ENCODE measurements at places on chromosomes 7 and 10. TPM values are rescaled to one million over a fixed set of nuclear protein-coding genes. Genes with fewer than 3 reads are reported as not detected.

Gene CDK1
- 10.4 TPM for polyA plus RNA-seq

Gene C10orf71
- polyA plus RNA-seq, result not detected

Gene LIPK
- not detected for polyA plus RNA-seq

Gene HERPUD2
- polyA plus RNA-seq, result 43.3 TPM

Gene PPP1R17
- not detected for polyA plus RNA-seq

Gene OR9A2
- polyA plus RNA-seq, result not detected

Gene VPS37D
- 1.8 TPM for polyA plus RNA-seq

- no peak for DNase-seq
Measured at GRCh38 chr10:131196176-131196885, 115.2 kb downstream of the TCERG1L start.

DNA sequence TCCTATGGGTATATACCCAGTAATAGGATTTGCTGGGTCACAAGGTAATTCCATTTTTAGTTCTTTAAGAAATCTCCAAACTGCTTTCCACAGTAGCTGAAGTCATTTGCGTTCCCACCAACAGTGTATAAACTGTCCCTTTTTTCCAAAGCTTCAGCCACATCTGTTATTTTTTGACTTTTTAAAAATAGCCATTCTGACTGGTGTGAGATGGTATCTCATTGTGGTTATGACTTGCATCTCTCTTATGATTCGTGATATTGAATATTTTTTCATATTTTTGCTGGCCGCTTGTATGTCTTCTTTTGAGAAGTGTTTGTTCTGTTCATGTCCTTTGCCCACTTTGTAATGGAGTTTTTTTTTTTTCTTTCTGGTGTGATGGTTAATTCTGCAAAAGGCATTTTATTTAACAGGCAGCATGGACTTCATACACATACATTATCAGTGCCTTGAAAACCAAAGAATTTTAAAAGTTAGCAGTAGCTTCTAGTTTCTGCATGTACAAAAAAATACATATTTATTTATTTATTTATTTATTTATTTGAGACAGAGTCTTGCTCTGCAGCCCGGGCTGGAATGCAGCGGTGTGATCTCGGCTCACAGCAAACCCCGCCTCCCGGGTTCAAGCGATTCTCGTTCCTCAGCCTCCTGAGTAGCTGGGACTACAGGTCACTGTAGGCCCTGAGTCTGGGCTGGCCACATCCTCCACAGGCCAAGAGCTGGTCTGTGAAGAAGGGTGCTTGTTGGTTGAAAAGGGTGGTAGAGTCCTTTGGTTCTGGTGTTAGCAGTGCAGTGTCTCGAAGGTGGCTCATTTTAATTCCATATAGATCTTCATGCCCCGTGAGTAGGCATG is 32.3 kb downstream of the AGR3 start:
- DNase-seq, result no peak

DNA sequence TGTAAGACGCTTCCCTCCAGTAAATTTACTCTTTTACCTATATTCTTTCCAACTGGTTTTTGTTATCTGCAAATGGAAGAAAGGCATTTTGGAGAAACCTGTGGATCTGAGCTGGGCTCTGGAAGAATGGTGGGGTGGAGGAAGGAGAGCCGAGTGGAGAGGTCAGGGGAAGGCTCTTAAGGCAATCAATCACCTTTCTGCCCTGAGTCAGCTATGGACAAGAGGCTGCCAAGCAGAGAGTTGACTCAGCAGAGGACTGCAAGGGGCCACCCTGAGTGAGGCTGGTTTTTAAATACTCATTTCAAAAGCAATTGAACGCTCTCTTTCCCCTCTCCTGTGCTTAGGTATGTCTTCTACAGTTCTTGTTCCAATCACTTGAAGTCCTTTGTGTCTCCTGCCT is 81.8 kb downstream of the SPAG6 start:
- DNase-seq, result no peak

DNA sequence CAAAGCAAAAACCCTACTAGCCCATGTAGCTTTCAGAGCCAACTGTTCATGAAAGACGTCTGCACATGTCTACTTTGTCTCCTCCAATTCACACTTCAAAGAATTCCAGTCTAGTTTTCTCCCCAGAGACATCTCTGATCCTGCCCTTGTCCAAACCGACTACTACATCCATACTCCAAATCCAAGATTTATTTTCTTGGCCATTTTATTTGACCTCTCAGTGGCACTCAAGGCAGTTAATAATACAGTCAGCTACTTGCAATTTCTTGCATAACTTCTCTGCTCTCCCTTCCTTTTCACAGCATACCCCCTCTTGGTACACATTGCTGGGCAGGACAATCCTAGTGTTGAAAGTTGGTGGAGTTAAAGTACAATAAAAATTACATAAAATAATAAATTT is 170.9 kb upstream of the INHBA start:
- no peak for DNase-seq

DNA sequence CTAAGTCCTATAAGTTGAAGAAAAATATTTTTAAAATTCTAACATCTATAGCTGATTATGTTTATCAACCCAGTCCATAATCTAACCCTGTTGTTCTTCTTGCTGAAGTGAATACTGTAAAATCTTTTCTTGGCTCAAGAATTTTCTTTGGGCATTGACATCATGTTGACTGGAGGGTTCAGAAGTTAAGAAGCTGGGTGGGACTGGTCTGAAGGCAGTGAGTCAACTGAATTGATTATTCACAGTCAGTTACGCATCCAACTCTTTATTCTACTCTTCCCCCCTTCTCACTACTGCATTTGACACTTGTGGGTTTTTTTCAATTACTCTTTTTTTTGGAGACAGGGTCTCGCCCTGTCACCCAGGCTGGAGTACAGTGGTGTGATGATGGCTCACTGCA is 31.0 kb downstream of the DENND2A start:
- DNase-seq, result no peak

- no peak for DNase-seq
Measured at GRCh38 chr7:29989257-29989995, at the start of gene SCRN1. Gene SCRN1 (minus strand): TSS chr7:29989801. CDS start chr7:29969067, 20,734 bp downstream.

DNA sequence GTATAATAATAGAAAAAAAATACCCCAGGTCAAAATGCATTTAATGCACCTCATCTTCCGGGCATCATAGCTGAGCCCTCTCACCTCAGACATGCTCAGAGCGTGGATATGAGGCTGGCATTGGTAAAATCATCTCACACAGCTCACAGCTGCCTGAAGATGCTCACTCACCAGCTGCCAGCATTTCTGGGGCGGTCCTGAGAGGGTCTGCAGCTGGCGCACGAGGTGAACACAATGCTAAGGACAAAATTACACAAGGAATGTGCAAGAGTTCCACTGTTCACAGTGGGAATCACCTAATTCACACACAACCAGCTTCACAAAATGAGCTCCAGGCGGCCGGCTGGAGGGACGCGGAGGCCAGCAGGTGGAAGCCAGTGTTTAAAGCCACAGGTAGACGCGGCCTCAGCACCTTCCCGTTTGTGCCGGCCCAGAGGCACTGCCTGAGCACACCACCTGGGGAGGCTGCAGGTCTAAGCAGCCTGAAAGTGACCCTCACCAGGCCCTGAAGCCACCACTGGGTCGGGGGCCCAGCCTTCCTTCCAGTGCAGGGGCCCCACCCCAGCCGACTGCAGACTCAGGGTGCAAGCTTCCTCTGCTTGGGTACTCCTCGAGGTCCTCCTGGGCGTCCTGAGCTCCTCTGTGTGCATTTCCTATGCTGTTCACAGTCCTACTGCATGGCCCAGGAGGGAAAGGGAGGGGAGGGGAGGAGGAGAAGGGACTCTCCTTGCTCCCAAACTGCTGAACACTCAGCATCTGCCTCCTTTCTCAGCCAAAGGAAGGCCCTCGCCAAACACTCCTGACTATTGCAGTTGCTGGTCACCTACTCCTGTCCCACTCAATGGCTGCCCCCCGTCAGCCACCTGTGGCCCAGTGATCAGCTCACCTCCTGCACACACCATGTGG is 61.2 kb upstream of the FAM20C start:
- DNase-seq, result no peak

DNA sequence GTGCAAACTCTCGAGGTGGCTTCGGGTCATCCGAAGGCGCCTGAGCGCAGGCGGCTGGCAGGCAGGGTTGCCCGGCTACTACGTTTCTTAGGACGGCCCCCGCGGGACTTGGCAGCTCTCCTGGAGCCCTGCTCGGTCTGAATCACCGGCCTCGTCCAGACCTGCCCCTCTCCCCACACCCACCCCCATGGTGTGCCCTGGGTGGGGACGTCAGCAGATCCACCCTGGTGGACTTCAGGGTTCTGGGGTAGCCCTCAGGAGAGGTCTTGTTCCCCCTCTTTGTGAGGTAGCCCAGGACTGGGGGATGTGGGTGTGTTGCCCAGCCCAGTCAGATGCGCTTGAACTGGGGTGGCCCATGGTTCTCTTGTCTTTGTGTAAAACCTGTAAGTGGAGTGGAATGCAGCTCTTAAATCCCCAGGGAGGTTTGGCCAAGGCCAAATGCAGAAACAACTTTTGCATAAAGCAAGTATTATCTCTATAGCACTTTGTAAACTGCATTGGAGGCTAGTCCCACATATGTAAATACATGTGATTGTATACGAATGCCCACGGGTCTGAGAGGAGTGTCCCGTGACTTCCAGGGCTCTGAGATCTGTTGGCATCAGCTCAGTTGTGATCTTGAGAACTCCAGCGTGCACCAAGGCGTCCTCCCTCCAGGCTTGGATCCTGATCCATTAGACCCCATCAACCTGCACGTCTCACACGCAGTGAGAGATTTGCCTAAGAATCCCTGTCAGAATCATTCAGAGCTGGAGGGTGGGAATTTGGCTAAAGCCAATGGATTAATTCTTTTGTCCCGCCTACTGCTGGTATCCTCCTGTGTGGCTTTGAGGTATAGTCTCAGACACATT is 1.8 kb downstream of the PFKFB3 start:
- no peak for DNase-seq

- DNase-seq, result no peak
Measured at GRCh38 chr7:7178906-7179305, 3.4 kb upstream of the C1GALT1 start.

DNA sequence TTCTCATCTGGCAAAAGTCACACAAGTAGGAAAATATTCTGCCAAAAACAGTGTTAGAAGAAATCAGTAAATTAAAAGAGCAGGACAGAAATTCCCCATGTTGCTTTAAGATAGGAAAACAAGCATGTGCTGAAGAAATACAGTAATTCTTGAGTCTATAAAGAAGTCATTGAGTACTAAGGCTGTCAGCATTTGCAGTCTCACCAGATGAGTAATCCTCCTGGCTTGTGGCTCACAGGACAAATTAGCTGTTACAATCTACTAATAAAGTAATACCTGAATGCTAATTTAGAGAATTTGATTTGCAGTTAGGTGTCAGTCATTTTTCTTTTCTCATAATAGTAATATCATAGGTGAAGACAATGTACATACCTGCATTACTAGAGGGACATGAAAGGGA is 1158.9 kb upstream of the CELF2 start:
- DNase-seq, result no peak

DNA sequence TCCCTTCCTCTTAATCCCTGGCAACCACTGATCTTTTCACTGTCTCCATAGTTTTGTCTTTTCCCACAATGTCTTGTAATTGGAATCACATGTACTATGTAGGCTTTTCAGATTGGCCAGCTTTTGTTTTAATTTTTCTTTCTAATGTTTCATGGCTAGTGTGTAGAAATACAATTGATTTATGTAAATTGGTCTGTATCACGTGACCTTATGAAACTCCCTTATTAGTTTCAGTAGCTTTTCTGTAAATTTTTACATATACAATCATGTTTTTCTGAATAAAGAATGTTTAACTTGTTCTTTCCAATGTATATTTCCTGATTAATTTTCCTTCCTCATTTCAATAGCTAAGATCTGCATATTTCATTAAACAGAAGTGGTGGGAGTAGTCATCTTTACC is 319.3 kb downstream of the MDFIC start:
- no peak for DNase-seq

- no peak for DNase-seq
Measured at GRCh38 chr7:129896568-129897382, 56.0 kb downstream of the UBE2H start.

DNA sequence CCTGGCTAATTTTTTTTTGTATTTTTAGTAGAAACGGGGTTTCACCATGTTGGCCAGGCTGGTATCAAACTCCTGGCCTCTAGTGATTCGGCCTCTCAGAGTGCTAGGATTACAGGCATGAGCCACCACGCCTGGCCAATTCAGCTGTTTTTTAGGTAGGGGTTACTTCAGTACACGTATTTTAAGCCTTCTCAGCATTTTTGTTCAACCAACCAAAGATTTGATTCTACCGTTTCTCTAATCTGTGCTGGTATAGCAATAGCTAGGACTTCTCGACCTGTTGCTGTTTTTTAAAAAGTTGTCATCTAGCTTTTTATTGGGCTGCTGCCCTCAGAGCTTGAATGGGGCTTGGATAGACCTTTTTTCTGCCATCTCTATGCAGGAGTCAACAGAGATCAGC is 34.9 kb downstream of the PROSER2 start:
- DNase-seq, result no peak

Data from AG04450 (cell line).